ENCODE measurements at places on chromosomes 7 and 10.

- DNase-seq, result no peak
Observed at GRCh38 chr10:91643700-91644099, 10.8 kb upstream of the PPP1R3C start.

- no peak for DNase-seq
Observed at GRCh38 chr10:113320987-113321386, 231.9 kb upstream of the HABP2 start.

GRCh38 chr10:29973921-29974320, 85.5 kb downstream of the JCAD start:
- DNase-seq, result no peak

GRCh38 chr10:14603534-14604102, 171.1 kb downstream of the FAM107B start:
- DNase-seq, result no peak

DNA sequence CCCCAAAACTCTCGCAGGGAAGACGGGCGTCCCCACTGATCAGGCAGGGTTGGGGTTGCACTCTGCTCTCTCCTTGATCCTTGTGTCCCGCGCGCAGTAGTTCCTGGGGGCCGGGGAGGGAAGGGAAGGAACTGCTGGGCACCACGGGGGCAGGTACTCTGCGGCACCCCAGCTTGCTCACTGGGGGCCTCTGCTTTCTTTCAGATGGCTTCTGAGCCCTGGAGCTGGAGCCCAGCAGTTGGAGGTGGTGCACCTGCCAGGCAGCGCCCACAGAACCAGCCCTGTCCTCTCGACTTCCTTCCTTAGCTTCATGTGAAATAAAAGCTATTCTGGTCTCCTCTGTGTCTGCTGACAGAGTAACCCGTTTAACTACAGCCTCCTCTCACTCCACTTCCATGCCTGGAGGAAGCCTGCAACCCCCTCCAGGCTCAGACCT, 12.2 kb downstream of the PLAC9 start:
- DNase-seq, result peak; percentile 13

DNA sequence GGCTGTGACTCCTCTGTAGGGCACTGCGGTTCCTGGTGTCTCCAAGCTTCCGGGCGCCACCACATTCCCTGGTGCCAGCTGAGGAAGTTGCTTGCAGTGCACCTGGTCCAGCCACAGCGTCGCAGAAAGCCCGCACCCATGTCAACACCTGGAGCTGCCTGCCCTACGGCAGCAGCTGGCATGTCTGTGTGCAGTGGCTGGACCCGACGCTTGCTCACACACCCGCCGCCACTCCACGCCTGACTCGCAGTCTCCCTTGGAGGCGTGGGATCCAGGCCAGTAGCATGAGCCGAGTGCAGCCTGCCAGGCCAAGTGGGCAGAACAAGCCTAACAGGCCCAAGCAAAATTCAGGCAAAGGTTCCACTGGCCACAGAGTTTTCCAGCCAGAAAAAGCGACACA, 118.1 kb upstream of the PHF14 start:
- DNase-seq, result no peak

GRCh38 chr7:74395745-74396311, 57.9 kb upstream of the GTF2IRD1 start:
- no peak for DNase-seq

- no peak for DNase-seq
Observed at GRCh38 chr10:22824520-22824919, 103.3 kb upstream of the ARMC3 start.

GRCh38 chr10:13922586-13922985, 335.8 kb downstream of the PRPF18 start:
- DNase-seq, result no peak

GRCh38 chr10:17506856-17507471, 52.6 kb upstream of the ST8SIA6 start:
- DNase-seq, result peak; percentile 87

GRCh38 chr10:121653608-121654007, 55.4 kb upstream of the FGFR2 start:
- no peak for DNase-seq

- DNase-seq, result no peak
Observed at GRCh38 chr10:48557511-48558123, 47.3 kb downstream of the ARHGAP22 start.

GRCh38 chr7:75806560-75807307, 6.9 kb downstream of the CCL24 start:
- DNase-seq, result no peak

DNA sequence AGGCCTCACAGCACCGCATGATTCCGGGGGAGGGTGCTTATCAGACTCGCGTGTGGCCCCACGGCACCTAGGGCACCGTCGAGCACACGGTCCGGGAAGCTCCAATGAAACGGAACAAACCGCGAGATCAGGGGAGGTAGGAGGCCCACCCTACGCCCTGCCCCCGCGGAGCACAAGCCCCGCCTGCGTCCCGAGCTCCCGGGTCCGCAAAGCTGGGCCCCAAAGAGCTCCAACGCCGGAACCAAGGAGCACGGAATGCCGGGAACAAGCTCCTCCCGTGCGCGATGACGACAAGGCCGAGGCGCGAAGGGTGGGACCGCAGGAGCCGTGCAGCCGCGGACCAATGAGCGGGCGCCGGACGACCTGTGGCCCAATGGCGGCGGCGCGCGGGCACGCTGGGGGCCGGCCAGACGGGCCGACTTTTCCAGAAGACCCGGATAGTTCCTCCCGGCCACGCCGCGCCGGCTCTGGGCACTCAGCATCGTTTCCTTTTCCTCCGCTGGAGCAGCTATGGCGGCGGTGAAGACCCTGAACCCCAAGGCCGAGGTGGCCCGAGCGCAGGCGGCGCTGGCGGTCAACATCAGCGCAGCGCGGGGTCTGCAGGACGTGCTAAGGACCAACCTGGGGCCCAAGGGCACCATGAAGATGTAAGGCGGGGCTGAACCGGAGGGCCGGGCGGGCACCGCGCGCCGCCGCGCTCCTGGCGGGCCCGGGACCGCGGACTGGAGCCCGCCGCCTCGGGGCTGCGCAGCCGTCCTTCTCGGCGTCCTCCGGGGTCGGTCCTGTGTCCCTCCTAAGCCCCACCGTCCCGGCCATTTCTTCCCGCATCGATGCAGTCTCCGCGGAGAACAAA, at the start of the genes CCT6A and PSPH:
Gene CCT6A, plus strand, starts transcription at position 427 of the 853 bp plus-strand sequence. Its CDS starts 84 bp downstream, at position 511.
Gene PSPH, minus strand, starts transcription at position 106 of the 853 bp plus-strand sequence. CDS start 30,232 bp downstream, outside the sequence.
- peak; percentile 94 for DNase-seq

DNA sequence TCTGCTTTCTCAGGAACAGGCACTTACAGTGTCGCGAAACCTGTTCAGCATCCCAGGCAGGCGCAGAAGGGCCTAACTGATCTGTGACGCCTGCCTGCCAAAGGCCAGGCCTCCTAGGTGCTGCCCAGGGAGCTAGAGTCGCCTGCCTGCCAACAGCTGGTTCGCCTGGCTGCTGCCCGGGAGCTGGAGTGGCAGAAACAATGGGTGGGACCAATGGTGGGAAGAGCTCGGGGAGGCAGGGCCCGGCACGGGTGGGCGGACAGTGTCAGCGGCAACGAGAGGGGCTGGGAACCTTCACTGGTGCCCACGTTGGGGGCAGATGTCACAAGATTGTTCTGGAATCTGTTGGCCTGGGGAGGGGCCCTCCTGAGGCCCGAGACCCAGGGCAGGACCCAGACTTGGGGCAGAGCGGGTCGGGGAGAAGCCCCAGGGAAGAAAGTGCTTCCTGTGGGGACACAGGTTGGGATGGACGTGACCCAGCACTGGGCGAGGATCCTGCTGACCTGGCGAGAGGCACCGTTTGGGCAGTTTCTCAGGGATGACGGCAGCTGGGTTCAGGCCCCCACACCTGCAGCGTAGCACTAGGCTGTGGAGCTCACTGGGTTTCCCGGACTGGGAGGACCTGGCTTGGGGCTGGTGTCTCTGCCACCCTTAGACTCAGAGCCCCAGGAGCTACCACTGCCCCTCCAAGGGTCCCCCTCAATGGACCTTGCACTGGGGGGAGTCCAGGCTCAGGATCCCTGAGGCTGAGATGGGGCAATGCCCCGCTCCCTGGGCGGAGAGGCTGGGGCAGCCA, 181.8 kb downstream of the ELFN1 start:
- DNase-seq, result no peak

DNA sequence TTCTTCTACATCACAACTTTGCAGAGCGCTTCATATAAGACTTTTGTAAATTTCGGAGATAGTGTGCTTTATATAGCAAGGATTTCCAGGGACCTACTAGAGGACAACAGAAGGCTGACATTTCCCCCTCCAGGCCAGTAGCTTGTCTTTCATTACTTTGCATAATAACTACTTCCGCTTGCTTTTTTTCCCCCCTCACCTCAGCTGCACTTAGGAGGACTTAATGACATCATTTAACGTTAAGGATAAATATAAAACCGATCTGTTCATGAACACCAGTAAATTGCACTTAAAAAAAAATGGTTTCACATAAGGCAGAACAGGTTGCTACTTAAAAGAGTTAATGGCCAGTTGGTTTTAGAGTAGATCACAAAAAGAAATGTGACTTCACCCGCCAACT, 172.3 kb downstream of the AUTS2 start:
- no peak for DNase-seq

DNA sequence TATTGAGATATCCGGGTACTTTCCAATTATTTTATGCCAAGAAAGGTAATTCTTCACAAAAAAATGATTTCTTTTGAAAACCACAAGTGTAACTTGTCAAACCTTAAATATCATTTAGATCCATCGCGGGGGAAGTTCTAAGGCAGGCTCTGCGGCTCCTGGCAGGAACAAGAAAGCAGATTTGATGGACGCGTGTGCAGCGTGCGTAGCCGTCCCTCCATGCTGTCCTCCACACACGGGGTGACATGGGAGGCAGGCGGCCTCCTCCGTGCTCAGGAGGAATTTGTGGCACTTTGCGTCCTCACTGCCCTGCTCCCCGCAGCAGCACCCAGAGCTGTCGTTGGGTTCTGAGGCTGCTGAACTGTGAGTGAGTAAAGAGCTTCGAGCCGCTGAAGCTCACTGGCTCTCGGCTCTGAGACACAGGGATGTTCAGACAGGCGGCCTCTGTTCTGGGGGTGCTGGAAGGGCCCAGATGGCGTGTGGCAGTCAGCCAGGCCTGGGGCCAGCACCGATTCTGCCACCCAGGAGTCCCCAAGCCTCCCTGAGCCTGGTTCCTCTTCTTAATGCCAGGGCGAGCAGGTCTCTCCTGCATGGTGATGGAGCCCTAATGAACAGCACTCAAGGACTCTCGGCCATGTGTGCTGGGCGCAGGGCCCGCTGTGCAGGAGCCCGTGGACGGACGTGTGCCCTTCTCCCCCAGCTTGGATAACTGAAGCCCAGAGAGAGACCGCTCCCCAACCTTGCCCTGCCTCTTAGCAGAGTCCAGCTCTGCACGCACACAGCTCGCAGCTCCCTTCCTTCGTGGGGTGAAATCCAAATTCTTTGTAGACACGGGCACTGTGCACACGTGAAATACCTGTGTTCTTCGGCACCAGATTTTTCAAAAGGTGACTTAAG, 185.4 kb upstream of the SHH start:
- DNase-seq, result no peak

DNA sequence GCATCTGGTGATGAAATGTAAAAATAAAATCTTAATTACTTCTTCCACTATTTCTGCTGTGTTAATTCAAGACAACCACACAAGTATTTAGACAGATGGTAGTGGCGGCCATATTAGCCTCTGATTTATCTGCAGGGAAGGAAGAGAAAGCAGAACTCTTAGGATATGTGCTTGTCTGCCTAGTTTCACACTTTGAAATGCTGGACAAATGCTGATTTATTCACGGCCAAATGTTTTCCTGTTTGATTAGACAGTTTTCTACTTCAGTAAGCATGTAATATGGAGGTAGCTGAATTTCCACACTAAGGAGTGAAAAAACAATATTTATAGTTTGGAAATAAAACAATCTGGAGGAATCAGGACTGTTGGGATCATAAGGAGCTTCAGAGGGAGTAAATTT, 158.1 kb downstream of the AGMO start:
- DNase-seq, result peak; percentile 31

GRCh38 chr10:38094158-38094926, at the start of gene ZNF37A:
Gene ZNF37A (plus strand): TSS chr10:38094337. CDS start chr10:38096618, 2,281 bp downstream.
- peak; percentile 98 for DNase-seq

- DNase-seq, result no peak
Observed at GRCh38 chr10:89665302-89665701, 20.3 kb upstream of the PANK1 start.

- no peak for DNase-seq
Observed at GRCh38 chr10:1153251-1153763, 97.1 kb downstream of the WDR37 start.

GRCh38 chr7:149218469-149219420, 20.7 kb upstream of the ZNF212 start:
- DNase-seq, result no peak

GRCh38 chr10:63219749-63220148, 86.6 kb downstream of the NRBF2 start:
- DNase-seq, result no peak

GRCh38 chr7:66682350-66683093, 53.8 kb downstream of the KCTD7 start:
- peak; percentile 82 for DNase-seq

- peak; percentile 46 for DNase-seq
Observed at GRCh38 chr7:134083766-134084487, 43.2 kb upstream of the LRGUK start.

DNA sequence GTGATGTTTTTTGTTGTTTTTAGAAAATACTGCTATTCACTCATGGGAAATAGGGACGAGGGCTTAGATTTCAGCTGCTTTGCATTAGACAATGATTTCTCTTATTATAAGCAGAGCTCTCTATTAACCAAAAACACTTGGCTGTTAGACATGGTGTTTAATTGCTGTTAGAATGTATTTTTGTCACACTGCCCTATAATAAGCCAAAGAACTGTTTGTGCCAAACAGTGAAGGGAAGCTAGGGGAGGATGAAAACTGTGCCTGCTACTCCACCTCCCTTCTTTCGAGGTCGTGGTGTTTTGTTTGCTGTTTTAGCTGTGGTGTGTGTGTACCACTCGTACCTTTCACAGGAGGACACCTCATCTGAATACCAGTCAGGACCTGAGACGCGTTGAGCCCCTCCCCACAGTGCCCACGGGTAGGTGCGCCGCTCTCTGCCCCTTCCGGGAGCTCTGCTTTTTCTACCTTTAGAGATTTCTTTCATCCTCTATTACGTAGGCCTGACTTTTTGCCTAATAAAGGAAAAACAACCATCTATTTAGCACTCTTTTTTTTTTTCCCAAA, 57.9 kb downstream of the CUX1 start:
- no peak for DNase-seq

- DNase-seq, result no peak
Observed at GRCh38 chr7:155597753-155598140, 46.7 kb upstream of the RBM33 start.

DNA sequence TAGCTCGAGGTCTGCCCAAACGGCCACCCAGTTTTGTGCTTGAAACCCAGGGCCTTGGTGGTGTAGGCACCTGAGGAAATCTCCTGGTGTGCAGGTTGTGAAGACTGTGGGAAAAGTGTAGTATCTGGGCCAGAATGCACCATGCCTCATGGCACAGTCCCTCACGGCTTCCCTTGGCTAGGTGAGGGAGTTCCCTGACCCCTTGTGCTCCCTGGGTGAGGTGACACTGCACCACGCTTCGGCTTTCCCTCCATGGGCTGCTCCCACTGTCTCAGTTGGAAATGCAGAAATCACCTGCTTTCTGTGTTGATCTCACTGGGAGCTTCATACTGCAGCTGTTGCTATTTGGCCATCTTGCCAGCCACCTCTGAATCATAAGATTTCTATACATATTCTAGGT, 62.4 kb upstream of the CDK6 start:
- no peak for DNase-seq

Measured in OCI-M1 (cell line).